ENCODE measurements at places on chromosomes 13 and 19.

DNA sequence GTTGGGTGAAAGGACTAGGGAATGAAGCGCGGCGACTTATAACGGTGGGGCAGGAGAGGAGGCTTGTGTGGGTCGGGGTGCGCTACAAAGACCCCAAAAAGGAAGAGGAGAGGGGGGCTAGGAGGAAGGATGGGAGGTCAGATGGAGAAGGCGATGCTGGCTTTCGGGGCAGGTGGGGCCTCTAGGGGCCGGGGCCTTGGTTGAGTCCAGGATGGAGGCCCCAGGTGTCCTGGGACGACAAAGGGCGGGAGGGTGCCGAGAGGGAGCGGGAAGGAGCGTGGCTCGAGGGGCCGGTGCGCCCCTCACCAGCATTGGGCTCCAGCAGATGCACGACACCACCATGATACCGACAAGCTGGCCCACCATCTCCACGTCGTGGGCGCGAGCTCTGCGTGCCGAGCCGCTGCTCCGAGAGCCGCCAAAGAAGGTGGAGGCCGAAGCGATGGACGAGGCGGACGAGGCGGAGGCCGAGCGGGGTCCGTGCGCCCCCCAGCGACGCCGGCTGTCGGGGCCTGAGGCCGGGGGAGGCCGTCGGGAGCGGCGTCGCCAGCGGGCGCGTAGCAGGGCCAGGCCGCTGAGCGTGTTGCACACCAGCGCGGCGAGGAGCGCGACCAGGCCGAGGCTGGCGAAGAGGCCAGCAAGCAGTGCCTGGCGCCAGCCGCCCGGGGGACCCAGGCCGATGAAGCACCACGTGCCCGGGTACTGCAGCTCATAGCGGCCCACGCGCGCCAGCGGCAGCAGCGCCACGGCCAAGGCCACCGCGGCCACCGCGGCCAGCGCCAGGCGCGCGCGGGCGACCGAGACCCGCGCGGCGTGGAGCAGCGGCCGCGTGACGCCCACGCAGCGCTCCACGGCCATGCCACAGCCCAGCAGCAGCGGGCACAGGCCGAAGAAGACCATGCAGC is 1.8 kb downstream of the PTGER1 start:
- DNase-seq: no peak

DNA sequence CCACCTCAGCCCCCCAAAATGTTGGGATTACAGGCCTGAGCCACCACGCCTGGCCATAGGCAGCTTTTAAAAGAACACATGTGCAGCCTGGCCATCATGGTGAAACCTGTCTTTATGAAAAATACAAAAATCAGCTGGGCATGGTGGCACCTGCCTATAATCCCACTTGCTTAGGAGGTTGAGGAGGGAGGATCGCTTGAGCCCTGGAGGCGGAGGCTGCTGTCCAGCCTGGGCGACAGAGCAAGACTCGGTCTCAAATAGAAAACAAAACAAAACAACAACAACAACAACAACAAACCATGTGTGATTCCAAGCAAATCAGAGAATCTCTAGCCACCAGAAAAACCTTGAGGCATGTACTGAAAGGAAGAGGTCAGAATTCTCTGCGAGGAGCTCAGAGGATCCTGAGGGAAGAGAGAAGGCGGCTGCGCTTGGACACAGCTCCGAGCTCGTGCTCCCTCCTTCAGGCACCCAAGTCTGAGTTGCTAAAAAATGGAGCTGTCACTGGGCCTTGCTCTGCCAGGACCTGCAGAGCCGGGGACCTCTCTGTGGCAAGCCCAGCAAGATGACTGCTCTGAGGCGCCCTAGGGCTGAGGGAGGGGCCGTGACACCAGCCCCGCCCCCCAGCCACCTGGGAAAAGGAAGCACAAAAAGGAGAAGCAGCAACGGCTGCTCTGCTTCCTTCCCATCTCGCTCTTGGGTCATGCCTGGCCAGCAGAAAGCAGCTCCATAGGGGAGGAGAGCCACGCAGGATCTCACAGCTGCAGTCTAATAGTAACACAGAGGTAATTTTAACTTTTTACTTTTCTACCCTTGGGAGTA is at the start of gene ARL11:
TSS of gene ARL11 (plus strand) at position 677 of the 822 bp plus-strand sequence. CDS start 1,941 bp downstream, outside the sequence.
- no peak for DNase-seq

- no peak for DNase-seq
Observed at GRCh38 chr13:100581504-100581903, 7.1 kb downstream of the GGACT start.

GRCh38 chr19:16217716-16218451 is 20.2 kb downstream of the AP1M1 start:
- DNase-seq: no peak

- DNase-seq: no peak
Observed at GRCh38 chr13:42114912-42115311, 66.5 kb downstream of the DGKH start.

DNA sequence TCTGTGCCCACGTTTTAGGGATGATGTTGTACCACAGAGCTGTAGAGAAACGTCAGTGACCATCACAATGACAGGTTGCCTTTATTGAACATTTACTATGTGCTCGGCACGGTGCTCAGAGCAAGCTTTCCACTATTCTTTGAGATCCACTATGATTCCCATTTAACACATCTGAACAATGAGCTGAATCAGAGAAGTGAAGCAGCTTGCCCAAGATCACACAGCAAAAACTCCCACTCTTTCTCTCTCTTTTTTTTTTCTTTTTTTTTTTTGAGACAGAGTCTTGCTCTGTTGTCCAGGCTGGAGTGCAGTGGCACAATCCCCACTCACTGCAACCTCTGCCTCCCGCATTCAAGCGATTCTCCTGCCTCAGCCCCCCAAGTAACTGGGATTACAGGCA is 8.1 kb upstream of the TNFSF9 start:
- no peak for DNase-seq

DNA sequence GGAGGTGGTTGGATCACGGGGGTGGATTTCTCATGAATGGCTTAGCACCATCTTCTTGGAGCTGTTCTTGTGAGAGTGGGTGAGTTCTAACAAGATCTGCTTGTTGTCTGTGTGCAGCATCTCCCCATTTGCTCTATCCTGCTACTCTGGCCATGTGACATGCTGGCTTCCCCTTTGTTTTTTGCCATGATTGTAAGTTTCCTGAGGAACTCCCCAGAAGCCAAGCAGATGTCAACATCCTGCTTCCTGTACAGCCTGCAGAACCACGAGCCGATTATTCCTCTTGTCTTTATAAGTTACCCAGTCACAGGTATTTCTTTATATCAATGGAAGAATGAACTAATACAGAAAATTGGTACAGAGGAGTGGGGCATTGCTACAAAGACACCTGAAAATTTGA is 2.3 kb upstream of the SIGLEC12 start:
- DNase-seq: no peak

DNA sequence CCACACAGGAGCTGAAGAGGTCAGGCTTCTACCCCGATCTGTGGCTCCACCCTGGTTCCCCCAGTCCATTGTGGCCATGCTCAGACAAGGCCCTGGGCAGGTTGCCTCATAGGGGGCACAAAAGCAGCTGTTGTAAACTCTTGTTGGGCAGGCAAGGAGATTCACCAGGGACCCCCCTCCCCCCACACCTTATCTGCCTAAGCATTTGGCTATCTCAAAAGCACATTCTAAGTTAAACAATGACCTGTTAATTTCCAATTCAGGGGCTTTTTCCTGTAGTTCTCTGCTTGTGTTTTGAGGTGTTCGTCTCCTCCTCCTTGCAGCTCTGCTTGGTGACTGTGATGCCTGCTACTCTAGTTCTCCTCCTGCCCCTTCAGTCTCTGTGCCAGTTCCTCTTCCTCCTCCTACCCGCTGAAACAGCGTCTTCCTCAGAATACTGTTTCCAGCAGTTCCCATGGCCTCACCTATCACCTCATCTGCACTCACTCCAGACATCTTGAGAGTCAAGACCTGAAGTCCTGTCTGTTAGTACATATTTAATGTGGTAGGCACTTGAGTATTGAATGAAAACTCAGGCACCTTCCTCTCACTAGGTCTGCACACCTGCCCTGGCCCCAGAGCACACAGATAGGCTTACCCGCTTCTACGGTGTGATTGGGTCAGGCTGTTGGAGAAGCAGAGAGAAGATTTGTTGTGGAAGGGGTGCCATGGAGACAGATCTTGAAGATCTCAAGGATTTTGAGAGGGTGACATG is 31.7 kb downstream of the SPATA13 start:
- no peak for DNase-seq

DNA sequence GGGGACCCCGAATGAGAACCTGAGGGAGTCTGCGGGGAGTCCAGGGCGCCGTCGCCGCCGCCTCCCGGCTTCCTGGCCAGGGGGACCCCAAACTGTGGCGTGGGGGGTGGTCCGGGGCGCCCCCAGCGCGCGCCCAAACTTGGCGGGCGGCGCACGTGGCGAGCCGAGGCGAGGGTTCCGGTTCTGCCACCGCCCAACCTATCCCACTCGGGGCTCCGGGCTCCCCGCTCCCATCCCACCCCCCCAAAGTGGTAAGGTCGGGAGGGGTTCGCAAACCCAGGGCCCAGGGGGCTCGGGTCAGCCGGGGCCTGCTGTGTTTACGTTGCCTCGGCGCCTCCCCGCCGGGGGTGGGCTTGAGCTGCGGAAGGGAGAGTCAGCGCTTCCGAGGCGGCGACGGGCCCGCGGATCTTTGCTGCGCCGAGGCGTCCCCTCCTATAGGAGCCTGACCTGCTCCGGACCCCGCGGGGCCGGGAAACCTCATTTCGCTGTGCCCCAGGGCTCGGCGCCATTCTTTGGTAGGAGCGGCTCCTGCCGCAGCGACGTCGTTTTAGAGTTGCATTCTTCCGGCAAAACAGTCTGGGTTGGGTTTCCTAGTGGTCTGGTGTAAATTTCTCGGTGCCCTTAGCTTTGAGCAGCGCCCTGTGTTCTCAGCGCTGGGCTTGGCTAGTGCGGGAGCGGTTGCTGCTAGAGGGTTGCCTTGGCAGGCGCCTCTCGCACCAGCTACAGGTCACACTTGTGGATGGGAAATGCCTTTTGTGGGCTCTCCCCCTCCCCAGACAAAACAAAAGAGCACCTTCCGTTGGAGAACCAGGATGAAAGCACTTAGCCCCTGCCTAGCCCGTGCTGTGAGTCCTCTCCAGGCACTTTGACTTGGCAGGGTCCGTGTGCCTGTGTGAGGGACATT is 1.2 kb downstream of the DAZAP1 start:
- DNase-seq: no peak

GRCh38 chr13:50627111-50627510 is 216.4 kb downstream of the DLEU7 start:
- no peak for DNase-seq

DNA sequence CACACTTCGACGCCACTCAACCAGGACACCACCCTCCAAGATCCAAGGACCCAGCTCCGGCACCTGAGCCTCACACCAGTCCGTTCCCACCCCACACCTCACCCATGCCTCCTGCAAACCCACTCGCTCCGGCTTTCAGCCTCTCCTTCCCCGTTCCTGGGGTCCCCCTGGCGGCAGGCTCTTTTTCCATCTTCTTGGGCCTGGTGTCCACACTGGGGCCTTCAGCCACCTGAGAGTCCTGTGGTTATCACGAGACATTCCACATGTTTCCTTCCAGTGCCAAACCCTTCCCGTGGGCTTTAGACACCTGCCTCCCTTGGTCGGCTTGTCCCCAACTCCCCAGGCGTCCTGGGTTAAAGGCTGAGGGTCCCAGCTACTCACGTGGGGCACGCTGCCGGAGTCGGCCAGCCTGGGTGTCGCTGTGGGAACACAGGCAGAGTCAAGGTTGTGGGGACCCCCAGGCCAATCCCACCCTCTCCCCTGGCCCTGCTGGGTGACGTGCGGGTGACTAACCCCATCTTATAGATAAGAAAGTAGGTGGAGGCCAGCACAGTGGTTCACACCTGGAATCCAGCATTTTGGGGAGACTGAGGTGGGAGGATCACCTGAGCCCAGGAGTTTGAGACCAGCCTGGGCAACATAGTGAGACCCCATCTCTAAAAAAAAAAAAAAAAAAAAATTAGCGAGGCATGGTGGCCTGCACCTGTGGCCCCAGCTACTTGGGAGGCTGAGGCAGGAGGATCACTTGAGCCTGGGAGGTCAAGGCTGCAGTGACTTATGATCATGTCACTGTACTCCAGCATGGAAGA is 1.9 kb downstream of the JSRP1 start:
- DNase-seq: no peak

GRCh38 chr19:39379865-39380396 is 11.0 kb downstream of the PAF1 start:
- no peak for DNase-seq

GRCh38 chr13:94974015-94974951 is 261.9 kb upstream of the SOX21 start:
- DNase-seq: no peak

GRCh38 chr13:113465300-113465699 is 12.0 kb upstream of the ADPRHL1 start:
- DNase-seq: no peak

GRCh38 chr19:10471909-10472308 is 31.2 kb downstream of the KEAP1 start:
- DNase-seq: peak; percentile 22

GRCh38 chr13:101018720-101019119 is 344.1 kb upstream of the TMTC4 start:
- DNase-seq: no peak
